ENCODE measurements at places on chromosomes 5 and 9.
A peak's percentile ranks its signal among the peaks of the same experiment; 100 is the strongest.

DNA sequence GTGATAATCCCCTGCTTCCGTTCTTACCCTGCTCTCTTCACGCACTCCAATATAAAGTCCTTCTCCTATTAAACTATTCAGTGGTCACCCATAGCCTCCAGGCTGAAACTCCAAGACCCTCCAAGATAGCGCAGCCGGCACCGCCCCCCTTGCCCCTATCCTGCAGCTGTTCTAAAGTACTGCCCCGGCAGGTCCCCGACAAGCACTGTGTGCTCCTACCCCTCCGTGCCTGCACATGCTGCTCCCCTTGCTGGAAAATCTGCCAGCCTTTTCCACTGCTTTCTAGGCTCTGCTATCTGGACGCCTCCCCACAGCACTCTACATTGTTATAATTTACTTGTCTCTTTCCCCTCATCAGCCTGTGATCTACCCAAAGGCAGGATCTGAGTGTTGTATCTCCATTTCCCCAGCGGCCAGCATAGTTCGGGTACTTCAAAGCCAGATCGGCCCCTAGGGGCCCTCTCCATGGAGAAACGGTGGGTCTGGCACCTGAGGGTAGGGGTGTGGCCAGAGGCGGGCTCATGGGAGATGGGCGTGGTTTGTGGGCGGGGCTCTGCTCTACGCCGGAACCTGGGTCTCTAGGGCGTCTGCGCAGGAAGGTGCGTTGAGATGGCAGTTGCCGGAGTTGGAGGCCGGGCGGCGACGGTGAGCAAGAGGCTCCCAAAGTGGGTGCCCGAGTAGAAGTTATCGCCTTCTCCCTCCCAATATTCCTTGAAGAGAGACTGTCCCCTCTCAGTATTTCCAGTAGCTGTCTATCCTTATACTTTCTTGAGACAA is 83.5 kb upstream of the RUSC2 start:
- H3K27ac ChIP-seq: no peak overlapping the region
- H3K4me1 ChIP-seq: peaks cover 7% of the 10 kb centered on the region
- no peak for DNase-seq

GRCh38 chr9:38201844-38202243 is 132.8 kb upstream of the SHB start:
- DNase-seq: no peak
- H3K36me3 ChIP-seq: no peaks in the 10 kb centered on the region
- no peaks in the 10 kb centered on the region for H3K4me1 ChIP-seq
- no peak overlapping the region for H3K4me3 ChIP-seq
- peaks cover 5% of the 10 kb centered on the region for H3K27me3 ChIP-seq

DNA sequence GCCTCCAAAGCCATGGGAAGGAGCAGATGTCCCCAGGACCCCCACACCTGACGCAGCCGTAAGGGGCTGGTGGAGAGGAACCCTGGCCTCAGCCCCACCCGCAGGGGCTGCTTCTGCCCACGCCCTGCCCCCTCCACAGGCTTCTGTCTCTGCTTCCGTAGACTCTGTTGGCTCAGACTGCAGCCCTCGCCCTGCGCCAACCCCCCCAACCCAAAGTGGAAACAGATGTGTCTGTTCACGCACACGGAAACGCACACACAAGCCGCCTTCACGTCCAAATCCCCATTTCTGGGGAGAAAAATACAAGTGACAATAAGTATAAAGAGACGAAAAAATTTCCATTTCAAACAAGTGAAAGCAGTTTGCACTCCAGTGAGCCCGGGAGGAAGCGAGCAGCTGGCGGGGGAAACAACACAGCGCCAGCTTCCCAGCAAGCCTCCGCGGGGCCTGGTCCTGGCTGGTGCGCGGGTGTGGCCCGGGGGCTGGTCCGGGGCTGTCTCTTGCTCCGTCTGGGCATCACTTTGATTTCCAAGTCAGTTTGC is 32.6 kb upstream of the RXRA start:
- H3K27ac ChIP-seq: peak overlapping the region; percentile 65
- peaks cover 16% of the 10 kb centered on the region for H3K27me3 ChIP-seq
- peaks cover 4% of the 10 kb centered on the region for H3K4me1 ChIP-seq
- H3K4me3 ChIP-seq: peak overlapping the region; percentile 71
- no peaks in the 10 kb centered on the region for H3K36me3 ChIP-seq

- no peaks in the 10 kb centered on the region for H3K4me1 ChIP-seq
- H3K27ac ChIP-seq: no peak overlapping the region
- peaks cover 50% of the 10 kb centered on the region for H3K36me3 ChIP-seq
- H3K4me3 ChIP-seq: no peak overlapping the region
Measured at GRCh38 chr5:150052226-150052955, 34.0 kb downstream of the CSF1R start.

DNA sequence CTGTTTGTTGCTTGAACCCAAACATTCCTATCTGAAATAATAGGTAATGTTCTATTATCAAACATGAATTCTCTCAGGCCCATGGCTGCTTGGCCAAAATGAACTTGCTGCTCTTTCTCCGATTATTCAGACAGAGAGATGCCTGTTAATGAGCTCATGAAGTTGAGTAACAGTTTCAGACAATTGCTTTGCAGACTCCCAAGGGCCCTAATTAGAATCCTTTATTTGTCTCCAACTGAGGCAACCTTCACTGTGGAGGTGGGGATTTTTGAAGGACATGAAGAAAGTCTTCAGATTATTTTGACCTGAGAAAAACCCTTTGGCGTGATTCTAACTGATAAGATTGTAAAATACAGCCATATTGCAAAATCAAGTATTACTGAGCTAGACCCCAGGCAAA is 466.7 kb downstream of the NFIB start:
- H3K27me3 ChIP-seq: no peaks in the 10 kb centered on the region
- H3K4me1 ChIP-seq: no peaks in the 10 kb centered on the region
- no peak for DNase-seq
- H3K36me3 ChIP-seq: no peaks in the 10 kb centered on the region
- H3K27ac ChIP-seq: no peak overlapping the region

DNA sequence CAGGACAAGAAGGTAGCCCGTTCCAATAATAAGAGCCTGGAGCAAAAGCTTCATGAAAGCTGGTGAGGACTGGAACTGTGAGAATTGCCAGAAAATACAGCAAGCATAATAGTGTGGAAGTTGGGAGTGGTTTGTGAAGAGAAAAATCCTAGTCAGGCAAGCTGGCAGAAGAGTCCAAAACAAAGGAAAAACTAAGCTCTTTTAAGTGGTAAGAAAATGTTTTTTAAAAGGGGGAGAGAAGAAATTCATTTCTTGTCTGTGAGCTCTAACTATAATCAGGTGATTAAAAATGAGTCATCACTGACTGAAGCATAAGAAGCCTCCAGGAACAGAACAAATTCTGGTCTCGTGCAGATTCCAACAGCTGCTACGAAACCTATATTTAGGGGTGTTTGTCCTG is 102.6 kb downstream of the CAAP1 start:
- H3K27me3 ChIP-seq: peaks cover 2% of the 10 kb centered on the region
- no peak overlapping the region for H3K4me3 ChIP-seq
- DNase-seq: no peak
- H3K36me3 ChIP-seq: no peaks in the 10 kb centered on the region

DNA sequence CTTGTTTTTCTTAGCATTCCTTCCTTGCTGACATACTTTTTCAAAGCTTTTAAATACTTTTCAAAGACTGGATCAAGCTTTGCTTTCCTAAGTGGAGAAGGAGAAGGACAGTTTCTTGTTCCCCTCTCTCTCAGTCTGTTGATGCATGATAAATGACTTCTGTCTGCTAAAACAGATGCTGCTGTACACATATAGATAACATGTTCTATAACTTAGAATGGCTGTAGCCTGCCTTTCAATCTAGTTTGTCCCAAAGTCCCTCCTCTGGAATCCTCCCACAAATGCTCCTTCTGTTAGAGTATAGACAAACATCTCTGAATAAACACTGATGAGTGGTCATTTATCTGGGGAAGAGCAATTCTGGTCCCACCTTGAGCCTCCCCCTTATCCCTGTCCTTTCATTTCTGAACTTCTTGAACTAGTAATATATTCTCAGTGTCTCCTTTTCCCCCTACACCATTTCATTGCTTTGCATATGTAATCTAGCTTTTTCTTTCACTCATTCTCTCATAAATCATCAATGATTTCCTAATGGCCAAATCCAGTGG is 5.4 kb upstream of the HEMGN start:
- H3K4me3 ChIP-seq: no peak overlapping the region
- no peaks in the 10 kb centered on the region for H3K36me3 ChIP-seq
- no peak for DNase-seq
- H3K4me1 ChIP-seq: peaks cover under 1% of the 10 kb centered on the region
- peaks cover 10% of the 10 kb centered on the region for H3K27me3 ChIP-seq

- peaks cover 5% of the 10 kb centered on the region for H3K27me3 ChIP-seq
- DNase-seq: no peak
- H3K4me3 ChIP-seq: no peak overlapping the region
- no peak overlapping the region for H3K27ac ChIP-seq
- H3K36me3 ChIP-seq: no peaks in the 10 kb centered on the region
Measured at GRCh38 chr9:129751841-129752801, 721 bp downstream of the PTGES start.

- DNase-seq: no peak
- no peak overlapping the region for H3K4me3 ChIP-seq
- no peaks in the 10 kb centered on the region for H3K36me3 ChIP-seq
- H3K27me3 ChIP-seq: no peaks in the 10 kb centered on the region
- H3K4me1 ChIP-seq: no peaks in the 10 kb centered on the region
- H3K27ac ChIP-seq: no peak overlapping the region
Measured at GRCh38 chr5:53257806-53258373, 148.3 kb upstream of the MOCS2 start.

- H3K27ac ChIP-seq: no peak overlapping the region
- H3K4me3 ChIP-seq: no peak overlapping the region
- H3K36me3 ChIP-seq: no peaks in the 10 kb centered on the region
- H3K27me3 ChIP-seq: peaks cover 7% of the 10 kb centered on the region
- H3K4me1 ChIP-seq: no peaks in the 10 kb centered on the region
Measured at GRCh38 chr5:113344973-113345940, 89.5 kb downstream of the TSSK1B start.

GRCh38 chr9:128882677-128883603 is 1.0 kb downstream of the LRRC8A start:
- no peaks in the 10 kb centered on the region for H3K27me3 ChIP-seq
- DNase-seq: no peak
- H3K4me1 ChIP-seq: peaks cover 23% of the 10 kb centered on the region
- H3K27ac ChIP-seq: peak overlapping the region; percentile 90

- no peaks in the 10 kb centered on the region for H3K27me3 ChIP-seq
- H3K4me1 ChIP-seq: peaks cover 57% of the 10 kb centered on the region
- peak overlapping the region; percentile 93 for H3K27ac ChIP-seq
- peaks cover 4% of the 10 kb centered on the region for H3K36me3 ChIP-seq
- H3K4me3 ChIP-seq: peak overlapping the region; percentile 70
Measured at GRCh38 chr5:56734091-56734694, 81.2 kb upstream of the MAP3K1 start.

DNA sequence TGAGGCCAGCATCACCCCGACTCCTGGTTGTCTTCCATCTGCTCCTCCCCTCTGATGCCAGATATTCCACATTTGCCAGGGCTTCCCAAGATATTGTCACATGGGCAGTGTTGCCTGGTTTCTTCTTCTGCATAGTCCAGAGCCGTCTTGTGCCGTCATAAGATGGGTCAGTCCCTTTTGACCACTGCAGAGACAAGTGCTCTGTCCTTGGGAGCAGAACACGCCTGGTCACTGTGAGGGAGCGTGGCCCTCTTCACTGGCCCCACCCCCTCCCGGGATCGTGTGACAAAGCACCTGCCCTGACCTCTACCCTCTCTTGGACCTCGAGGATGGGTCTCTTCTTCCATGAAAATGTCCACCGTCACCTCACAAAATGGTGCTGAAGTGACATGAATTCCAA is 41.6 kb downstream of the UBE2QL1 start:
- H3K27ac ChIP-seq: no peak overlapping the region
- no peak for DNase-seq
- H3K36me3 ChIP-seq: no peaks in the 10 kb centered on the region
- peaks cover 5% of the 10 kb centered on the region for H3K27me3 ChIP-seq

- no peak overlapping the region for H3K4me3 ChIP-seq
- H3K4me1 ChIP-seq: no peaks in the 10 kb centered on the region
- DNase-seq: no peak
- H3K36me3 ChIP-seq: no peaks in the 10 kb centered on the region
- no peak overlapping the region for H3K27ac ChIP-seq
Measured at GRCh38 chr9:108477529-108478006, 378.2 kb downstream of the ACTL7B start.

GRCh38 chr5:99129768-99130501 is 201.1 kb upstream of the CHD1 start:
- H3K4me1 ChIP-seq: no peaks in the 10 kb centered on the region
- H3K27me3 ChIP-seq: peaks cover 5% of the 10 kb centered on the region
- H3K27ac ChIP-seq: no peak overlapping the region
- DNase-seq: no peak
- no peak overlapping the region for H3K4me3 ChIP-seq
- H3K36me3 ChIP-seq: no peaks in the 10 kb centered on the region

- H3K4me1 ChIP-seq: no peaks in the 10 kb centered on the region
- no peak overlapping the region for H3K4me3 ChIP-seq
- H3K36me3 ChIP-seq: peaks cover 3% of the 10 kb centered on the region
- H3K27ac ChIP-seq: no peak overlapping the region
- H3K27me3 ChIP-seq: peaks cover 18% of the 10 kb centered on the region
Measured at GRCh38 chr5:132027027-132027426, 15.6 kb upstream of the ACSL6 start.

- no peak overlapping the region for H3K27ac ChIP-seq
- no peak for DNase-seq
- H3K36me3 ChIP-seq: no peaks in the 10 kb centered on the region
Measured at GRCh38 chr9:110030632-110031031, 177.3 kb downstream of the C9orf152 start.

DNA sequence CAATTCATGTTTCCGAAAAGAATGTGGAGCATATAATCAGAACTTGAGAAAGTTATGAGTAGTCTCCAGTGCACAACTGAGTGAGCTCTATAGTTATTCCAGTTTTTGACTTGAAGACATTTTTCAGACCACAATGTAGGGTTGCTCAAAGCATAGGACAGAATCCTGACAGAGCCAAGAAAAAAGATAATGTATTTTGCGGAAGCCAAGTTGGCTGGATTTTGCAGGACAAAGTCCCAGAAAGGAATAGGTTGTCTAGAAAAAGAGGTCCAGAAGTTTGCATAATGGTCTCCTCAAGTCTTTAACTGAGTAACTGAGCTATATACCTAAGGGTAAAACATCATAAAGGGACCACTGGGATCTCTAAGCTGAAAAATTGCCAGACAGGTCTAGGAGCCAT is 1028.0 kb downstream of the TAF11L14 start:
- no peaks in the 10 kb centered on the region for H3K36me3 ChIP-seq
- no peak overlapping the region for H3K27ac ChIP-seq
- H3K4me3 ChIP-seq: no peak overlapping the region

- H3K4me1 ChIP-seq: peaks cover 63% of the 10 kb centered on the region
- no peak for DNase-seq
- H3K4me3 ChIP-seq: peak overlapping the region; percentile 67
Measured at GRCh38 chr5:134553821-134554267, 28.4 kb downstream of the JADE2 start.

- peaks cover 5% of the 10 kb centered on the region for H3K4me1 ChIP-seq
- H3K4me3 ChIP-seq: no peak overlapping the region
- no peak overlapping the region for H3K27ac ChIP-seq
- H3K36me3 ChIP-seq: no peaks in the 10 kb centered on the region
Measured at GRCh38 chr9:74773886-74774479, 113.7 kb downstream of the TRPM6 start.

Measured in memory B cell (primary cell).